ENCODE measurements at places on chromosomes 16 and 17.

DNA sequence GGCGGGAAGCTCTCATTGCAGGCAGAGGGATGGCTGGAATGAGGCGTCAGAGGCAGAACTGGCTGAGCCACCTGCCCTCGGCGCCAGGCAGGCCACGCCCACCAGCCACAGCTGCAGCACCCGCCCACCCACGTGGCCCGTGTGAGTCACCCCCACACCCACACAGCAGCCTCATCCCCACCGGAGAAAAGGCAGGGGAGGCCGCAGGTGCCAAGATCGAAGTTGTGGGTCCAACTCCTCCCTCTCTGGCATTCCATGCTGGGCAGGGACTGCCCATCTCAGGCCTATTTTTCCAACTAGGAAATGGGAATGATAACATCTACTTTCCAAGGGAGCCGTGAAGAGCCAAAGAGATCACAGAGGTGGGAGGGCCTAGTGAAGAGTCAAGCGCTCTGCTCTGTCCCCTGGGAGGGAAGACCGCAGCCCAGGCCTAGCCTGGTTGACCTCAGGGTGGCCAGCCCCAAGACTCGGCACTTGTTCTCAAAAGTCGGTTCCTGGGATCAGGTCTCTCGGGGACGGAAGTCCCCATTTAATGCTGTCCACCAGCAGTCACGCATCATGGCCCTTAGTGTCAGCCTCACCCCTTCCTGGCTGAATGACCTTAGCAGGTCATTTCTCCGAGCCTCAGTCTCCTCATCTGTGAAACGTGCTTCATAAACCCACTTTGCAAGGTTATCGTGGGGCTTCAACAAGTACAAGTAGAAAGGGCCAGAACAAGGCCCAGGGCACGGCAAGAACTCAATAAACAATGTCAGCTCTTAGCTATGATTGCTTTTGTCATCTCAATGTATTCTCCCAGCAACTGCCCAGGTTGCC, at the start of gene TRPV3:
Gene TRPV3, minus strand, starts transcription at position 45 of the 816 bp plus-strand sequence. CDS start 2,962 bp downstream, outside the sequence.
- DNase-seq: peak; percentile 27

GRCh38 chr17:70110443-70110880, 35.4 kb downstream of the KCNJ16 start:
- no peak for DNase-seq

DNA sequence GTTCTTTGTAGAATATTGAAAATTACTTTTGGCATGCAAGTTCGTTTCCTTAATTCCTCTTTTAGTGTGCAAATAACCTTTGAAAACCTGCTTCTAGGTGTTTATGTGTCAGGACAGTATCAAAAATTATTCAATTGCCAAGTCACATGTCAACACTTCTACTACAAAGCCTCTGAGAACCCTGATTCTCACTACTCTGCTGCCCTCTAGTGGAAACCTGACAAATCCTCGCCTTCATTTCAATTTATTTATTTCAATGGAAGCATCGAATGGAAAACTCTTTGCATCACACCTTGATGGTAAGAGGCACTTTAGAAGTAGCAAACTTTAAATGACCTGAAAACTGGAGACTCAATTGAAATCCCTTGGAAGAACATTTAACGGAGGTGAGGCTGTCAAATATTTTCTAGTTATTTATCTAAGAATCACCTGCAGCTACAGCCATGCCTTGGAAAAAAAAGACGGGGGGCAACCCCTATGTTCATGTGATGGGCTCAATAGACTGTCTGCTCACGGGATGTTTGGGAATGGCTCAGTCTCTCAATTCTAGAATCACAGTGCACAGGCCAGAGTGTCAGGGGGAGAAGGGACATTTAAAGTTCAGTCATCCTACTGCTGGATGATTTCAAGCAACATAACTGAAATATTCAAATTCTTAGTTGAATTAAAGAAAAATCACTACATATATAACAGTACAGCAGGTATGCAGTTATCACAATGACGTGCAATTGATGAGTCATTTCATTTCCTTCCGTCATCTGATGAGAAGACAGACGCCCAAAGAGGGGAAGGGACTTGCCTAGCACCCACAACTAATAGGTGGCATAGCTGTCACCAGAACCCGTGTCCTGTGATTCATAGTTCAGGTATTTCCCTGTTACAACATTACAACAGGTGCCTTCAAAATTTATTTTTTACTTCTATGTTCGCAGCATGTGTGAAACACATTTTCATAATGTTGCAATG, 563.9 kb downstream of the TOX3 start:
- DNase-seq: no peak

DNA sequence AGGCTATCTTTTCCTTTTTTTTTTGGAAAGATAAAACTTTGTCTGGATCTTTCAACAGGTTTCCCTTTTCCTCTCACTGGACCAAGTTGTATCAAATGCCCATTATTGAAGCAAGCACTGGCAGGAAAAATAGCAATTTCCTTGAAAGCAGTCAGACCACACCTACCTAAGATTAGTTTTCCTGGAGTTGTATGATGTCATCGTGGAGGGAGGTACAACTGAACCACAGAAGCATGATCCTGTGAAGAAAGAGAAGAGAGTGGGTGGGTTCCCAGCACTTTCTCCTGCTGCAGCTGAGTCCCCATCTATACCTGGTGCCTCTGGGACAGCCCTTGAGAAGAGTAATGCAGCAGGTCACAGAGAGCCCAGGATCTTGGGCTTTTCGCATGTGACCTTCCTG, 63.6 kb upstream of the ERCC4 start:
- no peak for DNase-seq

DNA sequence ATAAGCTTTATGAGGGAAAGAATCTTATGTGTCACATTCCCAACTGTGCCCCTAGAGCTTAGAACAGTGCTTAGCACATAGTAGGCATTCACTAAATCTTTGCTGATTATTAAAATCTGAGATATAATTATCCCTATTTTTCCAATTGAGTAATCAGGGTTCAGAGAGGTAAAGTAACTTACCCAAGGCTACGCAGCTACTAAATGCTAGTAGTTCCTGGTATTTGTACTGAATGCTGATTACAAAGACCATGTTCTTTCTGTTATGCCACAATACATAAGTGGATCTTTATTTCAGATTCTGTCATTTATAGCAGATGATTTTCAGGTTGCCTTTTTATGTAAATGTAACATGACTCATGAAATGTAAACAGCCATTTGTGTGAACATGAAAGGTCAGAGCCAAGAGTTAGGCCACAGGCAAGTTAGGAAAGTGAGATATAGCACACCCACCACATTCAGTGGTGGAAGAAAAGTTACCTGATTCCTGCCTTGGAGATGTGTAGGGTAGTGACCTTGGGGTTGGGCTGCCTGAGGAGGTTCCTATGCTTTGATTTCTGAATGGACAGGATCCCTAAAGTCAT, 77.2 kb downstream of the FTO start:
- DNase-seq: no peak

DNA sequence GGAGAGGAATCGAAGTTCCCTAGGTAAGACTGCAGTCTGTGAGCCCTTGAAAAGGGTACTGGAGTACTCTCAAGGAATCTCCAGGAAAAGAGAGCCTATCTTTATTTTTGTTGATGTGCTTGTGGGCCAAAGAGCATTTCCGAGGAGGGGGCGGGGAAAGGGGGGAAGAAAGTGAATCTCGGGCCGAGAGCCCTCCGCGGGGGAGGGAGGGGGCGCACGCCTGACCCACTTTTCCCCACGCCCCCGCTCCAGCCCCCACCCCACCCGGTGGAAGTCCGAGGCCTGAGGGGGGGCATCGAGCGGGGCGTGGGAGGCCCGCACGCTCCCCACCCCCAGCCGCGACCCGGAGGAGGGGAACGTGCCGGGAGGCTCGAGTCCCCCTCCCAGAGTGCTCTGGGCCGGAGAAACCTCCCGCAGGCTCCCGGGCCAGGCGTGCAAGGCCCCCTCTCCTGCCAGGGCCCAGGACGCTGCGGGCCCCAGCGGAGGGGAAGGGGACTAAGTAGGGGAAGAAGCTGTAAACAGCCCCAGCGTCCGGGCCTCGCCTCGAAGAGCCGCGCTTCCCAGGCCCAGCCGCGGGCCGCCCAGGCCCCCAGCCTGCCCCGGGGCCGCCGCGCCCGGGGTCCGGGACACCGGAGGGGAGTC, 444 bp downstream of the HELZ start:
- DNase-seq: peak; percentile 6

DNA sequence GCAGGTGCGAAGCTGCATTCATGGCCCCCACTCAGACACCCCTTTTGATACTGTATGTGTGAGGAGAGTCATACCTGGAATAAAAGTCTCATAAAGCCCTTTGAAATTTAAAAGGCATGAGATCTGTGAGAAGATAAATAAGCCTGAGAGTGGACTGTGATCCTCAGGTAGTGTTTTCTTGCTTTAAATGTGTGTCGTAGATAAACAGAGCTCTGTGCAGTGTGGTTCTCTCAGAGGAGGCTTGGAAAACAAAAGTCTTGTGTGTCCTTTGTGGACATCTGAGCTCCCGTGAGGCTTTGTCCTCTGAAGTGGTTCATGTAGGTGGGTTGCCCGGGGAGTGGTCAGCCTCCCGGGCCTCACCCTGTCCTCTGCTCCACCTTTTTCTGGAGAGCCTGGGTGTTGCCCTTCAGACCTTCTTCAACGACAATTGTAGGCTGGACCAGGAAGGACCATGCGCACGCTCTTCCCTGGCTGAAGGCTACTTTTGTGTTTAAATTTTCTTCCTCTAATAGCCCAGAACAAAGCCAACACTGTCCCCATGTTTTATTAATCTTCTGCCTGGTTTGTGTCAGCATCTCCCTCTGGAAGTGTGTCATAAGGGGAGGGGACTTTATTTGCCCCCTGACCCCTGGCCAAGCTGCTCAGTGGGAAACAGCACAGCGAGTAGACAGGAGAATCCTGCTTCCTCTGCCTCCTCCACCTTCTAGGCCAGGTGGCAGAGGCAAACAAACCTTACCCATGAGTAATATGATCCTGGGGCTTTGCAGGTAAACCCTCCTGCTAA, 151.2 kb downstream of the MSI2 start:
- DNase-seq: no peak

DNA sequence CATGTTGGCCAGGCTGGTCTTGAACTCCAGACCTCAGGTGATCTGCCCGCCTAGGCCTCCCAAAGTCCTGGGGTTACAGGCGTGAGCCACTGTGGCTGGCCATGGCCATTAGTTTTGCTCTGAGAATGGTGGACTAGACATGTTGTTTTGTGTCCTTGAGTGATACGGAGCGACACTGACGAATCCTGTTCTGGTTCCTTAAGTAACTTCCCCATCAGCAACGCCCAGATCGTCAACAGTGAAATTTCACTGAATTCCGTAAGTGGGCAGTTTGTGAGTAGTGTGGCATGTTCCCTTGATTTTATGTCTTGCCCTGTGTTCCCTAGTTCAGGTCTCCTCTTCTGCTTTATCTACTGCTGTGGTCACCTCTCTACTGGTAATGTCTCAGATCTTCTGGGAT, 67.4 kb downstream of the SNX29 start:
- DNase-seq: no peak

- no peak for DNase-seq
Observed at GRCh38 chr16:88497561-88498462, 44.7 kb downstream of the ZFPM1 start.

GRCh38 chr16:77262971-77263370, 63.8 kb downstream of the SYCE1L start:
- no peak for DNase-seq

DNA sequence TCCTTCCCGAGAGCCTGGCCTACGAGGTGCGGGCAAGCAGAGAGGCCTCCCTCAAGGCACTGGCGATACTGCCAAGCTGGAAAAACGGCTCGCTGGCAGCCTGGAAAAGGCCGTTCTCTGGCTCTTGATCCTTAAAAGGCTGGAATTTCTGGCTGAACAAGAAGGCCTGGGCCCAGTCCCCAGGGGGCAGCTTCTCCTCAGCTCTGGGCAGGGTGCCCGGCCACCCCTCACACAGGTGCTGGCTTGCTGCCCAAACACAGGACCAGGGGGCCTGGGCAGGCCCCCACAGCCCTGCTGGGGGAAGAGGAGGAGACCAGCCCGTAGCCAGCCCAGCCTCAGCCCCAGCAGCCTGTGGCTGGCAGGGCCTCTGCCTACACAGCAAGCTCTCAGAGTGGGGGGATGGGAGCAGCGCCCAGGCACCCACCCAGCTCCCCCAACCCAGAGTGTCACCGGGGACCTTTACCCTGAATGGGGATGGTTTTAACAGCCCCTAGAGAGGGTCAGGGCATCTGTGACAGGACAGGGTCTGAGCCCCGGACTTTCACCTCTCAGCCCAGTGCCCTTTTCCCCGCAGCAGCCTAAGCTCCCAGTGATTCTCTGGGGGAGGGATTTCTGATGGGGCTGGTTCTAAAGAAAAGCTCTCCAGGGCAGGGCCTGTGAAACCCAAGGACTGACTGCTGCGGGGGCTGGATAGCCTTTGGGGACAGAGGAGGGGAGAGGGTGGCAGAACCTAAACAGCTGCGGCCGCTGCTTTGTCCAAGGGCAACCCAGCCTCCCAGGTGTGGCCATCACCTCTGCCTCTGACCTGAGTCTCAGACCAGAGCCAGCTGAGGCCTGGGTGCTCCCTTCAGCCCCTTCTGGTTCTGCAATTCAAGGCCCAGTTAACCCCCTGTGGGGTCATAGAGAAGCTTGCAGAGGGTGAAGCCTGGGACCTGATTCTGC, 38.6 kb upstream of the TOB1 start:
- no peak for DNase-seq

GRCh38 chr16:12436201-12436657, 367.5 kb downstream of the CPPED1 start:
- DNase-seq: no peak

DNA sequence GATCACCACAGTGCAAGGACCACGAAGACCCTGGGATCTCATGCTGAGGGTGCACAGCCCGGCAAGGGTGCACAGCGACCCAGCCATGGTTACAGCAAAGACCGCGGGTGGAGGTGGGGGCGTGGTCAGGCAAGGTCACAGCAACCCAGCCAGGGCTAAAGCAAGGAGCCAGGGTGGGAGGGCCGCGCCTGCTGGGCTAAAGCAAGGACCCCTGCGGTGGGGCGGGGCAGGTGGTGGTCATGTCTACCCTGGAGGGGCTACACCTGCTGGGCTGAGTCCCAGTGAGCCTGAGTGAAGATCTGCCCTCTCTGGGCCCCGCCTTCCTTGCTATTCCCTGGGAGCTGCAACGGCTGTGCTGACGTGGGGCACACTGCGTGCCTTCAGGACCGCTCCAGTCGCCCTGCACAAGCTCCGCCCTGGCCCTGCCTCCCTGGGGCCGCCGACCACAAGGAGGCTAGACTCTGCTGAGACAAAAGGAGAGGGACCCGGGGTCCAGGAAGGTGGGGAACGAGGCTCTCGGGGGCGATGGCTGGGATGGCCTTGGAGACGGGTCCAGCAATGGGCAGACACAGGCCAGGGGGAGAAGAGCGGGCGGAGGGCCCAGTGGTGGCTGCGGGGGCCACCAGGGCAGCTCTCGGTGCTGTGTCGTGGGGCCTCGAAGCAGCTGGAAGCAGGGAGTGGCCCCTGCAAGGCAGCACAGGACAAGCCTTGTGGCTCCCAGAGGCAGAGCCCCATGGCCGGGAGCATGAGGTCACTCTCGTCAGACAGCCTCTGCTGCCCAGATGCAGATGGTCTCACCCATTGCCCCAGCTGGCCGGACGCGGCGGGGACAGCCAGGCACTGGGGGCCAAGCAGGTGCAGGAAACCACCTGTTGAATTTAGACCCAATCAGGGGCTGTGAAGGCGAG, 52.8 kb downstream of the CBFA2T3 start:
- DNase-seq: no peak

GRCh38 chr17:45060382-45060796, 728 bp upstream of the NMT1 start:
- DNase-seq: no peak

- DNase-seq: no peak
Observed at GRCh38 chr17:67109111-67109510, 64.8 kb downstream of the CACNG1 start.
